ENCODE measurements at places on chromosomes 11 and 22.

DNA sequence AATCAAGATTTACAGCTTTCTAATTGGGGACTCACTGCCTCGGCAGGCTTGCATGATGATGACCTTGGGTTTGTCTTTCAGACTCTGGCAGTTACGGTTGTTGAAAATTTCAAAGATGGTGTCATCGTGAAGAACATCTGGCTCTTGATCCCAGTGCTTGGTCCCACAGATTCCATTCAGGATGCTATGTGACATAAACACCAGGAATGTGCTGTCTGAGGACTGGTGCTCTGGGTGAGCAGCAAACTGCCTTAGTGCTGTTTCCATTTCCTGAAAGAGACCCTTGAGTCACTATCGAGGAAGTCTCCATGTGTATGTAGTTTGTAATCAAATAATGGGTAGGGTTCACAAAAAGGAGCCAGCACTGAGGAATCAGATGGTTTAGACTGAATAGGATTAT, 7.1 kb downstream of the CASP12 start:
- DNase-seq: no peak

- no peak for DNase-seq
Measured at GRCh38 chr22:24410110-24410856, 17.1 kb upstream of the ADORA2A start.

GRCh38 chr22:43944670-43945430, 10.4 kb upstream of the SAMM50 start:
- no peak for DNase-seq

DNA sequence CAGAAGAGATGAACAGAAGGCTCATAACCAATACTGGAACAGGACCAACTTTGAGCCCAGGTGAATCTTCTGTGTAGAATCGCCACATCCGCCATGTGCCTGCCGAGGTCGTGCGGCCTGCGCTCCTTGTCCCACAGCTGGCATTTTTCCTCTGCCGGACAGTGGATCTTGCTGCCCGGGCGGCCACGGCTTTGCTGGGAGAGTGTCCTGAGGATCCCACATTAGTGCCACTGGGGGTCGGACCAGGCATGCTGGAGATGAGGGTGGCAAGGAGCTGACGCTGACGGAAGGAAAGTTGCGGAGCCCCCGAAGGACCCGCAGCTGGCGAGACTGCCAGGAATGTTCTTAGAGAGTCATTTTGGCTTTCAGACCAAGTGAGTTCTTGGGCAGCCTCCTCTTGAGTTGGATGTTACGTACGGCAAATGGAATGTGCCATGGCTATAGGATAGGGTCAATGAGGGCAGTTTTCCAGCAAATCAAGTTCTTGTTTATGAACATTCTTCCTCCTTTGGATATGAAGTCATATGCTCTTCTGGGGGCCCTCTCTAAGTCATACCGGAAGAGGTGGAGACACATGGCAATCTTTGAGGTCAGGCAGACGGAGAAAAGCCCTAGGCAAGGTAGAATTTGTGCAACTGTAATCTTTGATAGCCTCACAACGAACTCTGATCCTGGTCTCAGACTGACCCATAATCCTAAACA, 57.4 kb upstream of the NUP160 start:
- no peak for DNase-seq

- peak; percentile 72 for DNase-seq
Measured at GRCh38 chr22:19970479-19971275, 29.1 kb upstream of the TXNRD2 start.

GRCh38 chr11:63839508-63840355, 822 bp downstream of the MARK2 start:
- DNase-seq: peak; percentile 16

DNA sequence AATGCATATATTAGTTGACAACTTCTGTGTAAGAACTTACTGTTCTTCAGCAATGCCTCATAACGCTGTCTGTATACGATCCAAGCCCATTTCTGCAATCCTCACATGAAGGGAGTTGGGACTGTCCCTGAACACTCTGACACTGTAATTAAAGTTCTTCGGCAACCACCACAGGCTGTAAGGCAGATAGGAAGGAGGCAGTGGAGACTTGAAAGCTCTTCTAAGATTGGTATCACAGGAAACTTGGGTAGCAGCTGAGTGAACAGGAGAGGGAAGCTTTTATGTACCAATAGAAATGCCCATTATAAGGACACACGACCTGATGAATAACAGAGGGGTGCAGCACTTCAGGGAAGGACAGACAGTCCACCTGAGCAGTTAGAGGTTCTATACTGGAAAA, 12.0 kb upstream of the GAB2 start:
- no peak for DNase-seq

GRCh38 chr22:25066861-25067435, 114.4 kb downstream of the KIAA1671 start:
- DNase-seq: no peak

DNA sequence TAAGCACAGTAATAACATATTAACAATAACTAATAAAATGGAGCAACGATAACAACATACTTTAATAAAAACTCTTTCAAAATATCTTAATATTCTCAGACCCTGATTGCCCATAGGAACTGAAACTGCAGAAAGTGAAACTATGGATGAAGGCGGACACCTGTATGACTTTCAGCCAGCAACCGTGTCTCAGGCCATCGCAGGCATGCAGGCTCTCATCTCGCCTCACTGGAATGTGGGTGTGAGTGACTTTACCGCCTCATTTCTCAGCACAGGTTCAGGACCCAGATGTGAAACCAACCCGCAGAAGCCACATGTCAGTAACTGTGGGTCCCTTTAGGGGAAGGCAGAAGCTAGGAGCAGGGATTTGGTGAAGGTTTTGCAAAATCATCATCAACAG, 539.1 kb downstream of the FAM181B start:
- DNase-seq: no peak

- no peak for DNase-seq
Measured at GRCh38 chr11:79332017-79332416, 108.8 kb downstream of the TENM4 start.

DNA sequence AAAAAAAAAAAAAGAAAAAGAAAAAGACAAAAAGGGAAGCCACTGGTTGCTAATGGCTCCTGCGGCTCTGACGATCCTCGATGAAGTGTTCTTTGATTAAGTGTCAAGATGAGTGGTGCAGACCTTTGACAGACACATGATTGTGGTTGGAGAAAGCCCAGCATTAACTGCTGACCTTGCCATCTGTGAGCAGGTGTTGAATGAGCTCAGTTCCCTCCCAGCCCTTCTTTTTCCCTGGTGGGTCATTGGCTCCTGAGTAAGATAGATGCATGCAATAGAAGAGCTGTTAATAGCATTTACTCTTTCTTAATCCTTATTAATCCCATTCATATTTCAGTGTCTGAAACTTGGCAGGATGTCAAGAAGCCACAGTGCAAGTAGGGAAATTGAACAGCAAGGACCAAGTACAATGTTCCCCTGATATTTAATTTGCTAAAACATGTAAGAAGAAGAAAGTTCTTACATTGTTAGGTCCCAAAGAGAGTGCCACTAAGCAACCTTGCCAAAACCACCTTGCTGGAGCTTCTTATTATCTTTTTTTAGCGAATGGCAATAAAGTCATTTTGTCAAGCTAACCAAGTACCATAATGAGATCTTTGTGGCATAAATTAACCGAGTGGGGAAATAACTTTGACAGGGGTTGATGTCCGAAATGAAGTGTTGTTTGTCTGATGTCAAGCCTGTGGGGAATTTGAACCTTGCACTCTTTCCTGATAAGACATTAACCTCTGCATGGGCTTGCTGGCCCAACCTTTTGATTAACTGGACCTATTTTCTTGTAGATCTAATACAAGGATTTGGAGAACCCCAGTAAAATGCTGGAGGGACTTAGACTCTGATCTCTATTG, 113.7 kb downstream of the PTPRJ start:
- DNase-seq: no peak

DNA sequence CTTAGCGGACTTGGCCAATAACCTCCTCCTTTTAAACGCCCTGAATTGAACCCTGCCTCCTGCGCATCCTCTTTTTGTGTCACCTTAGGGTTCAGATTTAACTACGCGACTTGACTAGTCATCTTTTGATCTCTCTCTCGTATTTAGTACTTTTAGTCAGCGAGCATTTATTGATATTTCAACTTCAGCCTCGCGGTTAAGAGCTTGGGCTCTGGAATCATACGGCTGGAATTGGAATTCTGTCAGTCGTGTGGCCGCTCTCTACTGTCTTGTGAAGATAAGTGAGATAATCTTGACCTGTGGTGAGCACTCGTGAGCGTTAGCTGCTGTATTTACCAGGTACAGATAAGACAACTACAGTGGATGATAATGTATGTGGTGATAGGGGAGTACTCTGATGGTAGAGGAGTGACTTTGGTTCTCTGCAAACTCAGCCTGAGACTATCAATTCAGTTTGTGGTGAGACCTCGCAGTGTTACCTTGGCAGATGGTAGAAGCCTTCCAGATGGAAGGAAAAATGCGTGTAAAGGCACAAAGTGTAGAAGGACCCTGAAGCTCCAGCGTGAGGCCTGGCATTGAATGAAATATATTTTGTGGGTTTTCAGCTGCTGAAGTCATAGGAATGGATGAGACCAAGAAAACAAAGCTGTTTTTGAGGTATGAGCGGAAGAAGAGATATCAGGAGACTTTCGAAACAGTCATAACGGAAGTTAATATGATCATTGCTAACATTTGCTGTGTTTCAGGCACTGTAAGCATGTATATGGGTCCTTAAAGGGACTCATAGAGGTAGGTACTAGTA, 682 bp downstream of the ATM start:
- peak; percentile 41 for DNase-seq

- DNase-seq: no peak
Measured at GRCh38 chr11:119320240-119320775, 3.4 kb upstream of the MCAM start.

- DNase-seq: no peak
Measured at GRCh38 chr22:31566484-31566883, 70.1 kb downstream of the SFI1 start.

- DNase-seq: no peak
Measured at GRCh38 chr11:16096336-16096735, 260.0 kb downstream of the SOX6 start.

- no peak for DNase-seq
Measured at GRCh38 chr22:21032868-21033688, 717 bp upstream of the SLC7A4 start.

DNA sequence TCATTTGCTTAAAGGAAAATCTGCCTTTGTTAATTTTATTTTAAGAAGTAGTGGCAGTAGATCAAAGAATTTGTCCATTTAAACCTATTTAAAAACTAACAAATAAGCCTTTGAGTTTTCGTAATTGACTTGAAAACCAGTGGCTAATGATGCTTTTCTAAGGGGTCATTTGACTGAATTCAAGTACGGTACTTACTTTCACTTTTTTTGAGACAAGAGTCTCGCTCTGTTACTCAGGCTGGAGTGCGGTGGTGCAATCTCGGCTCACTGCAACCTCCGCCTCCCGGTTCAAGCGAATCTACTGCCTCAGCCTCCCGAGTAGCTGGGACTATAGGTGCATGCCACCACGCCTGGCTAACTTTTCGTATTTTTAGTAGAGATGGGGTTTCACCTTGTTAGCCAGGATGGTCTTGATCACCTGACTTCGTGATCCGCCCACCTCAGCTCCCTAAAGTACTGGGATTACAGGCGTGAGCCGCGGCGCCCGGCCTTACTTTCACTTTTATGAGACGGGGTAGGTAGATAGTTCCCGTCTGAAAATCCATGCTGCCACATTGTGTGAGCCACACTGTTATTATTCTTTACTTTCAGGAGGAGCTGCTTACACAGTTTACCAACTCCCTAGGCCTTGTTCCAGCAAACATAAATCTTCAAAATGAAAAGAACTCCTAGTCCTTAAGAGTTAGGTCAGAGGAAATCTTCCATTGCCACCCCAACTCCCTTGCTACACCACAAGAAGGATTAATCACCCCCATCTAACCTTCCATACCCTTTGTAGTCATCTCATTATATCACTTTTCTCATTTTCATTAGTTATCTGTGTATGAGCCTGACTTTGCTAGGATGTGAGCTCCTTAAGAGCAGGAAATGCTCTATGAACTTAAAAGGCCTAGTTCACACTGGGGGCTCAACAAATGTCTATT, 926.6 kb upstream of the CCDC90B start:
- DNase-seq: no peak

GRCh38 chr11:31355817-31356216, 13.7 kb downstream of the DCDC1 start:
- DNase-seq: no peak

GRCh38 chr22:19359554-19360299, 68.2 kb upstream of the CLTCL1 start:
- no peak for DNase-seq

GRCh38 chr11:80967649-80968048, 1526.8 kb upstream of the TENM4 start:
- no peak for DNase-seq

GRCh38 chr22:24948356-24949202, 2.1 kb upstream of the LHFPL7 start:
- DNase-seq: no peak

- DNase-seq: no peak
Measured at GRCh38 chr22:49882519-49883293, 29.1 kb downstream of the ZBED4 start.

- DNase-seq: peak; percentile 57
Measured at GRCh38 chr11:134592391-134592990, 180.4 kb upstream of the B3GAT1 start.

DNA sequence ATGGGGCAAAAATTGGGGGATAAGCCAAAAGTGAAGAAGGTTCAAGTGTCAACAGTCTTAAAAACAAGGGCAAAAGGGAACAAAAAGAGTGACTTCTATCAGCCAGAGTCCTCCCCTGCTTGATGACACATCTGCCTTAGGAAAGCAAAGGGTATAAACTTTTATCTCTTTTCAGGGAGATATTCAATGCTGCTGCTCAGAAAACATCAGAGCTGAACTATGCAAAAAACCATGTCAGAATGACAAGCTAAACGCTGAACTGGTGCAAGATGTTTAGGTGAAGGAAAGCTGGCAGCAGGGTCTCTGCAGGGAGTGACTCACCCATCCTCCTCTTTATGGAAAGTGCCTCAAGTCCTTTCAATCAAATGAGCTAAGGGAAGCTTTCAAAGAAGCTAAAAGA, 24.7 kb downstream of the ALG9 start:
- no peak for DNase-seq

GRCh38 chr22:24937114-24937513, 9.4 kb downstream of the LHFPL7 start:
- no peak for DNase-seq

GRCh38 chr11:8368772-8369171, 105.1 kb upstream of the LMO1 start:
- no peak for DNase-seq

DNA sequence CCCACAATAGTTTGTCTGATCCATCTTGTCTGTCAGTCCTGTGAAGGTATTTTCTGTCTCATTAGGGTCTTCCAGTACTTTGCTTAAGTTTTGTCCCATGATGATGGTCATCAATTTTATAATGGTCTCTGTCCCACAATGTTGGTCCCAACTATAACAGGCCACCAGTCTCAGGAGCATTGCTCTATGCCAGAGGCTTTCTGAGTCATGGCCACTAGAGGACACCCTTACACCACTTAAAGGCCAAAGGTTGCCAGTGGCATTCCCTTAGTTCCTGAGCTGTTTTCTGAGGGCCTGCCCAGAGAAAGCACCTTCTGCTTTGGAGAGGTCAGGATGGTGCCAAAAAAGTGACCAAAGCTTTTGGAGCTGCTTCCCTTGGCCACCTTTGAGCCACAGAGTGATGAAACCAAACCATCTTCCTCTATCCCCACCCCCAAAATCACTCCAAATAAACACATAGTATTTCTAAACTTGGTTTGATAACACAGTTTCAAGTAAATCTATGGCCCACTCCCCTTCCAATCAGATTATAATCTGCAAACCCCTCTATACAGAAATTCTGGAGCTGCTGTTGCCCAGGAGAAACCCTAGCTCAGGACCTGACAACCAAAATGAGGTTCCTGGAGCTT, 19.3 kb downstream of the EIF3F start:
- no peak for DNase-seq
